ENCODE measurements at places on chromosomes 6 and 20. TPM values are rescaled to one million over a fixed set of nuclear protein-coding genes. Genes with fewer than 3 reads are reported as not detected.

- no peak for DNase-seq
Observed at GRCh38 chr6:142848156-142848555, 96.8 kb downstream of the HIVEP2 start.

DNA sequence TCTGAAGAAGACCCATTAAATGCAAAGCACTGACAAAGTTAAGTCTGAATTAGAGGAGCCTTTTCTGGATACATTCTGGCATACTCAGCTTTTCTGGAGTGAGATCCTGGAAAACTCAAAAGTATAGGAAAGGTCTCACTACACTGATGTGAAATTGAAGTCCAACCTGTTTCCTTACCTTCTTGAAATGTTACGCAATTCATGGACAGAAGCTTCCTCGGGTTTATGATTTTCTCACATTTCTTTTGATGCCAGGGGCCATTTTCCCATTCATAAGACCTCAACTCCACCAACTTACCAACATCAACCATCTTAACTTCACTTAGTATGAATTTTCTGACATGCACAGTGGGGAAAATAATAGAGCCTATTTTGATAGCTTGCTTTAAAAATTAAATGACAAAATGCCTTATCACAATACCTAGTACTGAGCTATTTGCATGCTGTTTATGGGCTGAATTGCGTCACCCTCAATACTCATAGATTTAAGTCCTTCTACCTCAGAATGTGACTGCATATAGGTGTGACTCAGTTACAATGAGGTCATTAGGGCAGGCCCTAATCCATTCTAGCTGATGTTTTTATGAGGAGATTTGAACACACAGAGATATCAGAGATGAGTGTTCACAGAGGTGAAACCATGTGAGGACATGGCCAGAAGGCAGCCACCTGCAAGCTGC is 73.4 kb upstream of the RAB32 start:
- no peak for DNase-seq

DNA sequence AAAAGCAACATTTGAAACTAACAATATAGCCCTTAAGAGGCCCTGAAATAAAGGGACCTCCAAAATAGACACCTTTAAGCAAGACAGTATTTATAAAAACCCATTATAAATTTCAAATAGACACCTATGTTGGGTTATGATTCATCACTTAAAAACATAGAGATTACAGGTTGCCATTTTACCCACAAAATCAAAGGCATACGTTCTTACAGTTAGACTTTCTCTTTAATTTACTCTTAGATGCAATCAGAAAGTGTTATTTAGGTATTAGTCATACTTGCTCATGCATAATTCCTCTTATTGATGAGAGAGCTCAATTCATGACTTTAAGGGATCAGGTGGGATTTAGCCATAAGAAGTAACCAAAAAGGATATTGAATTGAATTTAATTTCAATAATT is 51.5 kb upstream of the TMEM200A start:
- DNase-seq: no peak

- no peak for DNase-seq
Observed at GRCh38 chr6:2579241-2579761, 171.4 kb downstream of the MYLK4 start.

GRCh38 chr20:5474646-5475550 is 158.1 kb upstream of the PROKR2 start:
- no peak for DNase-seq

DNA sequence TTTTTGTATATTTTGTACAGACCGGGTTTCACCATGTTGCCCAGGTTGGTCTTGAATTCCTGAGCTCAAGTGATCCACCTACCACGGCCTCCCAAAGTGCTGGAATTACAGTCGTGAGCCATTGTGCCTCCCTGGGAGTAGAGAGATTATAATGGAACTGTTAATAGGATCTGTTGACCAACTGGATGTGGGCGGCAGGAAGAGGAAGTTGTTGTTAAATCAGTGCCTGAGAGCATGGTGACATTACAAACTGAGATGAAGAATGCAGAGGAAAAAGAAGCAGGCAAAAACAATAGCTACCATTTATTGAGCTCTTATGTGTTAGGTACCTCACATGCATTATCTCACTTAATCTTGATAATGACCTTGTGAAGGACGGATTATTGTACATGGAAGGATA is 9.2 kb upstream of the L3MBTL3 start:
- DNase-seq: no peak

GRCh38 chr6:7106752-7107577 is 796 bp upstream of the RREB1 start:
- DNase-seq: no peak

DNA sequence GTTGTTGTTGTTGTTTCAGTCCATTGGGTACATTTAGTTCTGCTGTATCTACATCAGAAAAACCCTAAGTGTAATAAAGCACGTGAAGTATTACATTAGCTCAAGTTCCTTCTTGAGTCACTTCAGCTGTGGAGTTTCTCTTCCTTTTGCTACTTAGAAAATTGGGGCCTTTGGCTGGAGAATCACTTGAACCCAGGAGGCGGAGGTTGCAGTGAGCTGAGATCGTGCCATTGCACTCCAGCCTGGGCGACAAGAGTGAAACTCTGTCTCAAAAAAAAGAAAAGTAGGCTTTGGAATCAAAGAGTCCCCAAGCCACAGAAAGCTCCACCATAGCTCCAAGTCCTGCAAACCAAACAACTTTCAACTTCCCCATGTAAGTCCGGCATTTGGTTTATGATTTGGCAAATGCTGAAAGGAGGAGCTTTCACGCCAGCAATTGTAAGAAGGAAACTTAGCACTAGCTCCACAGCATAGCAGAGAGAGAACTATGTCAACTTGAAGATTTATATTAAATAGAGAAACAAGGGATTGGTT is 56.5 kb upstream of the RNF144B start:
- DNase-seq: no peak

DNA sequence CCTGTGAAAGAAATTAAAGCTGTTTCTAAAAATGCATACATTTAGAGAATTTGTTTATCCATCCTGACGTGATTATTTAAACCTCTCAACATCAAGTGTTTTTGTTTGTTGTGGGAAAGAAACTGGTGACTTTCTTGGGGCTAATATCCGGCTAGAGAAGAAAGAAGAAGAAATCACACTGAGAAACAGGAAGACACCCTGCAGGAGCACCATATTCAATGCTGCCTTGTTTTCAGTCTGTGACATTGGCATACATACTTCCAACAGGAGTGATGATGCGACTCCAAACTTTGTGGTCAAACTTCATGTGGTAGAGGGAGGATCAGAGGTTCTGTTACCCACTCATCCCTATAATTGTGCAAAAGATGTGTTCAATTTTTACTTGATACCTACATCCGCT is 997.6 kb upstream of the CITED2 start:
- DNase-seq: no peak

- DNase-seq: peak; percentile 34
Observed at GRCh38 chr6:109349419-109349987, 32.8 kb downstream of the CD164 start.

DNA sequence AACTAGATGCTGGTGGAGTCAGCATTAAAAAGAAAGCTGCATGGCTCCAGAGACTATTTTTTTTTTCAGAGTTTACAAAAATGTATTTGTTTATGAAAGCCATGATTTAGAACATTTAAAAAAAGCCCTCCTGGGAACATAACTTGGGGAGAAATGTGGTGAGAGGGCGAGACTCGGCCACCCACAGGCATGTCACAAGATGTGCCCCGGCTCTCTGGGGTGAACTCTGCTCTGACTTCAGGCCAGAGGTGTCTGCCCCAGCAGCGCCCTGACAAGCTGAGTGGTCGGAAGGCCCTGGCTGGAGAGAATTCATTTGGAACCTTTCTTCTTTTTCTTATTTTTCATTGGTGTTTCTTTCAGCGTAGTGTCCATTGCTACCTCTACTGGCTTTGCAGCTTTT is 21.7 kb upstream of the RFPL4B start:
- DNase-seq: no peak

GRCh38 chr6:134436281-134436815 is 118.4 kb upstream of the SGK1 start:
- peak; percentile 91 for DNase-seq

GRCh38 chr6:41502917-41503671 is 43.1 kb upstream of the FOXP4 start:
- DNase-seq: no peak

DNA sequence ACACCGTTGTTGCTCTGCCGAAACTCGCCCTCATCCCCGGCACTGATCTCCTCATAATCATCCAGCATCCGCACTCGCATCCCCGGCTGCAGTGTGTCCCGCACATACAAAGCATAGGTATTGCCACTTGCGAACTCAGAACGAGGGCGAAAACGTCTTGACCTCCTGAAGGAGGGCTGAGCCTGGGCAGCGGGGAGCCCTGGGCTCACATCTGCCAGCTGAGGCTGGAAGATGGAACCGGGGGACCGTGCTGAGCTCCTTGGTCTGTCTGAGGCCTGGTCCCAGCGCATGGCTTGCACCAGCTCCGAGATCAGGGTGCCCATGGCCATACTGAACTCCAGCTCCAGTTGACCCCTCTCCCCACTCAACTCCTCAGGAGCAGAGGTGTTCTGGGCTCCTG is 2.7 kb downstream of the CUL7 start:
- DNase-seq: no peak

- DNase-seq: no peak
Observed at GRCh38 chr20:63357921-63358905, 2.9 kb downstream of the CHRNA4 start.

GRCh38 chr6:79810871-79811270 is 136.5 kb downstream of the ELOVL4 start:
- no peak for DNase-seq

- no peak for DNase-seq
Observed at GRCh38 chr6:74742793-74743508, 462.9 kb downstream of the COL12A1 start.

GRCh38 chr6:24887545-24888140 is 48.1 kb downstream of the RIPOR2 start:
- DNase-seq: peak; percentile 32

DNA sequence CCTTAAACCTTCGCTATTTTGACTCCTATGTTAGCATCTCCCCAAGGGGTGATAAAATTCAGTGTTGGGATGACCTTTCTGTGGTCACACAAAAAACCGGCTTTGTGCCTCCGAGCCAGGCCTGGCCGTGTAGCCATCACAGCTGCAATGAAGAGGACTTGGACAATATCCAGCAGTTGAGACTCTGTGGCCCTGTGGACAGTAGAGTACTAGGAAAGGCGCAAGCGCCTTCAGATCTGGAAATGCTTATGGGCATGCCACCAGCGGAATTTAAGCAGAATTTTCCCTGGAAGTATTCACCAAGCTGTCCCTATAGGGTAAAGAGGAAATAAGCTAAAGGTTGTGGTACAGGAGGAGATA is 63.3 kb upstream of the SLC2A12 start:
- no peak for DNase-seq

GRCh38 chr6:4888841-4889240 is 112.6 kb downstream of the CDYL start:
- DNase-seq: no peak

GRCh38 chr20:17636523-17637412 is 45.3 kb downstream of the RRBP1 start:
- no peak for DNase-seq

DNA sequence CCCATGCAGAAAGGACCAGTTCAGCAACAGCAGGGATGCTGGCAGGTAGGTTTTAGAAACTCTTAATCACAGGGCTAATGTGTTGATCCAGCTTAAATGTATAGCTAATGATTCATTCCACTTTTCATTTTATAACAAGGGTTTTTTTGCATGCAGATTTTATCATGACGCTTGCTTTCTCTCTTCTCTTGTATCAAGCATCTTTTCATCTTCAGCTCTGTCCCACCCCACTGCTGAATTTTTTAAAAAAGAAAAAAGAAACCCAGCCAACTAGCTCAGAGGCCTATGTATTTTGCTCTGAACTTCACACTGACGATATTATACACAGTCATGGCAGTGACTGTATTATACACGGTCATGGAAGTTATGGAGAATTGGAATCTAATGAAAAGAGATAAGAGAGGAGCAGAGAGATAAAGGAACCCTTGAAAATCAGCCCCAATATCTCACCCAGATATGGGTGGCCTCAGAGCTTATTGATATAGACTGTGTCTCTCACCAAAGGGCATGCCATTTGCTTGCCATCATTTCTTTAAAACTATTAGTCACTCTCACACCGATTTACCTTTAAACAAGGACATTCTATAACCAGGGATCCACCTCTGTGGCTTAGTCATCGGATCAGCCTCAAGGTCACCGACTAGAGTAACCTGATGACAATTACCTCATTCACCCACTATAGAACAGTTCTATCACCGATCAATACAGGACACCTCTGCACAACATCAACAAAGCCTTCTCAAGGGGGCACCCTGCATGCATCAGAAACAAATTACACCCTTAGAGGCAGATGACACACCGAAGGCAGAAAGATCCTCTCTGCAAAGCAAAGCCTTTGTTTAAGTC is 222.0 kb downstream of the ATXN1 start:
- DNase-seq: no peak

GRCh38 chr6:74065705-74066104 is 369.7 kb downstream of the CD109 start:
- no peak for DNase-seq

DNA sequence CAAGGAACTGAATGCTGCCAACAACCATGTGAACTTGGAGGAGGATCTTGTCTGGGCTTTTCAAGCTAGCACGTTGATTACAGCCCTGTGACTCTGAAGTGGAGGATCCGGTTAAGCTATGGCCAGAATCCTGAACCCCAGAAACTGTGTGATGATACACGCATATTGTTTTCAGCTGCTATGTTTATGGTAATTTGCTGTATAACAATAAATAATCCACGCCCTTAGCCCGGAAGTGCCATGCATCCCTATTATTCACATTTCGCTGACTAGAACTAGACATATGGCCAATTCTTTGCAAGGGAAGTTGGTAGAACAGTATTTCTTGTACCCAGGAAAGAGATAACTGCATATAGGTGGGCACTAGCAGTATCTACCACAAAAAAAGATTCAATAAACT is 510.8 kb upstream of the BTBD3 start:
- no peak for DNase-seq

- DNase-seq: peak; percentile 63
Observed at GRCh38 chr6:135938576-135939207, 87.2 kb downstream of the PDE7B start.

ZNF292 gene
- total RNA-seq: 13.3 TPM

HLA-A gene
- 1,042 TPM for total RNA-seq

SLC13A3 gene
- total RNA-seq: 4.1 TPM

FAM83C gene
- total RNA-seq: not detected

DSP gene
- total RNA-seq: under 0.01 TPM

MYLK4 gene
- total RNA-seq: 0.29 TPM

SIRPA gene
- total RNA-seq: 7.0 TPM

PROCR gene
- total RNA-seq: 47.8 TPM

Measured in RPMI7951 (cell line).